WTC11 (cell line): ENCODE measurements at places on chromosomes 4 and X.

- no peak for DNase-seq
Measured at GRCh38 chrX:68789966-68790365, 38.9 kb upstream of the EFNB1 start.

DNA sequence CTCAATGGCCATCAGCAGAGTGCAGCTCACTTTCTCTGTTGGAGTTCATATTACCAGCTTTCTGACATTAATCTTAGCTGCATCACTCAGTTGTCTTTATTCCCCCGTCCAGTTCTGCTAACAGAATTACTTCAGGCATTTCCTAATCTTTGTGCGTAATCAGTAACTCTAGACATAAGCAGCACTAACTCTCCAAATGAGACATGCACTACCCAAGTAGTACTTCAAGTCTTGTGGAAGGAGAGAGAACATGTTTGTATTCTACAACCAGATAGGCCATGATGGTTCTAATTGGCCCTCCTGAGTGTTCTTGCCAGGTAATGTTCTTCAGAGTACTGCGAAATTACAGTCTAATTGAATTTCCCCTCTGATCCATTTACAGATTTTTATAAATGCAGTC lies 448.5 kb upstream of the RPS6KA3 start:
- no peak for DNase-seq

GRCh38 chr4:6472008-6472386 lies 417 bp downstream of the PPP2R2C start:
- DNase-seq = no peak

DNA sequence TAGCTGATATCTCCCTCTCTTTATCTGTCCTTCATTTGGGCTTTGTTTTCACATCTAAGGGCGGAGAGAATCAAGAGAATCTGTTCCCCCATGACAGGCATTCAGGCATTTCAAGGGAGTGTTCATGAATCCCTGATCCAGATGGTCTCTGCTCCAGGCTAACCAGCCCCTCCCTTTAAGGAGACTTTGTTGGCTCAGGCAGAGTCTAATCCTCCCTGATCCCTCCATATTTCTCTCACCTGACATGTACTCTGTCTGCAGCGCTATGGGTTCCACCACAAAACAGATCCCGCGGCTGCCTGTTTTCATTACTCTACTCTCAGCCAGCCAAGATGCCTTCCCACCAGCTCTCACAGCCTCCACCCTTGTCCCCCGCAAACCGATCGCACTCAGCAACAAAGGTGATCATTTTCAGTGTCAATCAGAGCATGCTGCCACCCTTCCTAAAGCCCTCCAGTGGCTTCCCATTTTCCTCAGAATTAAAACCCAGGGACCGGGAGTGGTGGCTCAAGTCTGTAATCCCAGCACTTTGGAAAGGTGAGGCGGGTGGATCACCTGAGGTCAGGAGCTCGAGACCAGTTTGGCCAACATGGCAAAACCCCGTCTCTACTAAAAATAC lies 30.3 kb upstream of the SLC2A9 start:
- DNase-seq = no peak

- DNase-seq = no peak
Measured at GRCh38 chr4:25144870-25145481, 15.3 kb downstream of the SEPSECS start.

DNA sequence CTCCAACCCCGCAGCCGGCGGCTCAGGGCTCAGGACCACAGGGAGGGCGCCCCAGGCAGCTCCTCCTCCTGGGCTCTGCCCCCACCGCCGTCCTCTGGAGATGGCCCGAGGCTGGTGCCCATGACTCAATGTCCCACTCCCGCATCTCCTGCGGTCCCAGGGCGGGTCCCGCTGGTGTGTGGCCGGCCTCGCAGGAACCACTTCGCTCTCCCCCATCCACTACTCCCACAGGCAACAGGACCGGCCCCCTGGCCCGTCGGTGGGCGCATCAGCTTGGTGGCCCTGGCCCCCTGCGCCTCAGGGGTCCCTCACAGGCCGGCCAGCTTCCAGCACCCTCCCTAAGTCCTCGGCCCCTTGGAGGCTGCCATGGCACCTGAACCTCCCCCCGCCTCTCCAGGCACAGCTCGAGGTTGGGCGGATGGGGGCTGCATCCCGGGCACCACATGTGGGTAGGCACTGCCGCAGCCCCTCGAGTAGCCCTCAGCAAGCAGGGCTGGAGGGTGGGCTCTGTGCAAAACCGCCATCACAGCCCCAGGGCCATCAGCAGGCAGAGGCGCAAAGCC lies 22.8 kb upstream of the SPON2 start:
- peak; percentile 5 for DNase-seq

GRCh38 chr4:55762819-55763218 lies 56.8 kb upstream of the EXOC1L start:
- no peak for DNase-seq

- DNase-seq = no peak
Measured at GRCh38 chr4:182918791-182919302, 1.7 kb upstream of the DCTD start.
